Osteocyte (in vitro differentiated cells): ENCODE measurements at places on chromosomes 12 and 14.

DNA sequence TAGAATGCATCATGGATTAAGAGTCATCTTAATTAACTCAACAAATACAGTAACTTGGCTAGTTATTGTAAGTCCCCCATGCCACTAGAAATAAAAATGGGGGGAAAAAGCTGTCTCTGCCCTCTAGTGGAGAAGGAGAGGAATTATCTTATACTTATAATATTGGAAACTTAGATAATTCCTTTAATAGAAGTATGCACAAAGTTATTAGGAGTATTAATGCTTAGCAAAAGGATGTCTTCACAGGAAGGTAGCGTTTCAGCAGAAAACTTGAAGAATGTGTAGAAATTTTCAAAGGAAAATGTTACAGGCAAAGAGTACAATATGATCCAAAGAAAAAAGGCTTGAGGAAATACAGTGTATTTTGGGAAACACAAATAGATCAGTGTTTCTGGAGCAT, 19.8 kb downstream of the OR5AU1 start:
- no peak for DNase-seq

DNA sequence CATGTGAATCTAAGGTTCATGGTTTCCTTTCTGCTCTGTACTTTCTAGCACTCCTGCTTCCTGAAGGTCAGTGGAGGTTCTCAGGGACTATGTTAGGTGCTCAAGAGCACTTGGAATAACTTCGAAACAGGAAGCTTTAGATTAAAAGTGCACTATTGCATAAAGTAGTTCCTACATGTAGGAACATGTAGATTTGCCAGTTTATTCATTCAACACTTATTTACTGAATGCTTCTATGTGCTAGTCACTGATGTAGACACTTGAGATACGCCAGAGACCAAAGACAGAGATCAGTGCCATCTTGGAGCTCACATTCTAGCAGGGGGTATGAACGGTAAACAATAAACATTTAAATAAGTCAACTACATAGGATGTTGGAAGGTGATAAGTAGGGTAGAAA, 87.7 kb downstream of the DHRS2 start:
- DNase-seq, result no peak

GRCh38 chr12:109757671-109758265, 44.1 kb downstream of the FAM222A start:
- no peak for DNase-seq

GRCh38 chr12:111578276-111578970, 20.7 kb downstream of the ATXN2 start:
- no peak for DNase-seq

DNA sequence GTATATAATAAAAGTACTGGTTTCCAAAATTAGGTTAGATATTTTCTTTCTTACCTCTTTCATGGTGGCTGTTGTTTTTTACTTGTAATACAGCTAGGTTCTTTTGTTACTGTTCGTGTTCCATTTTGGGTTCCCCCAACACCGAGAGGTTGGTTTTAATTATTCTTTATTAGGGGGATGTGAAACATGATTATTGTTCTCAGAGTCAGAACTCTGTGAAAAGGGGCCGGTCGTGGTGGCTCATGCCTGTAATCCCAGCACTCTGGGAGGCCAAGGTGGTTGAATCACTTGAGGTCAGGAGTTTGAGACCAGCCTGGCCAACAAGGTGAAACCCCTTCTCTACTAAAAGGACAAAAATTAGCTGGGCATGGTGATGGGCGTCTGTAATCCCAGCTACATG, 108.1 kb downstream of the BICD1 start:
- no peak for DNase-seq
